ENCODE measurements at places on chromosomes 5 and 9.

GRCh38 chr5:113748403-113748802, 234.9 kb downstream of the YTHDC2 start:
- no peak for DNase-seq

DNA sequence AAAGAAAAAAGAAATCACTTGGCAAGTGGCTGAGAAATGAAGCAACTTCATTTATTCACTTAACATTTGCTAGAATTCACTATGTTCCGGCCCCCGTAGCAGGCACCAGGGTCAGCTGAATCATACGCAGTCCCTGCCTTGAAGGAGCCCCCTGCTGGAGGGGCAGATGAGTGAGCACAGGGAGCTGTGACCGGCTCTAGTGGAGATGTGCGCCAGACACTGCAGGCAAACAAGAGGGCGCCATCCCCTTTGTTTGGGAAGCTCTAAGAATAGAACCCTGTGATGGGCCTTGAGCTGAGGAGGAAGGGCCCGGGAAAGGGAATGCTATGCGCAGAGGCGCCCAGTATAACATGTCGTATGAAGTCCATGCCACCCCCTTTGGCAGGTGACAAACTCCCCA, 20.2 kb upstream of the RPL26L1 start:
- DNase-seq, result no peak

- no peak for DNase-seq
Observed at GRCh38 chr5:123365156-123365555, 58.0 kb downstream of the CEP120 start.

- DNase-seq, result no peak
Observed at GRCh38 chr5:158755986-158756385, 343.7 kb downstream of the EBF1 start.

DNA sequence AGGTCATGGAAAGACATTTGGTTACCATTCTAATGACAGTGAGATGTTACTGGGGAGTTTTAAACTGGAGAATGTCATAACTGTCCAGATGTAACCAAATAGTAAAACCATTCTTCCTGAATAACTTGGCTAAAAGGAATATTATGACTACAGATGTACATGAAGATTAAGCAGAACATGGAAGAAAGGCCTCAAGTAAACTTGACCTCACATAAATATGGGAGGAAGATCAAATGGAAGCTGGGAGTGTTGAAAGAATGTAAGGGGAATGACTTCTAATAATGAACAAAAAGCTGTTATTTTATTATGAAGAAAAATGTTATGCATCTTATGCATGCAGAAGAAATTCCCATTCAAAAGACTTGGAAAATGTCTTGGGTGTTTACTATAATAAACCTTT, 107.7 kb upstream of the CDKN2B start:
- DNase-seq, result no peak

DNA sequence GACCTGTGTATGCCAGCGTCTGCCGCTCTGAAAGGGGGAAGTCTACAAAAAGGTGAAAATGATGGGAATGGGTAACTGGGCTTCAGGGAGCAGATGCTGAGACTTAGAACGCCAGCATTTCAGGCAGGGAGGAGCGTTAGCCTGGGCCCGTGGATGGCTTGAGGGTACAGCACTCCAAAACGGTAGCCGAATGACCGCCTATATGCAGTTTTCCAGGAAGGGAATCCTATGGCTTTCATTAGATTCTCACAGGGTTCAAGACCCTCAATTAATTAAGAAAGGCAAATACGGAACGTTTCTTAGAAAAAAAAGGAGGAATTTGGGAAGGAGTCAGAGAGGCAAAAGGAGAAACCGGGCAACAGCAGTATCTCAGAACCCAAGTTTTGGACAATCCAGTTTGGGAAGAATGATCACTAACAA, 639 bp downstream of the AMACR start:
- no peak for DNase-seq

- DNase-seq, result no peak
Observed at GRCh38 chr5:27855491-27855890, 817.1 kb upstream of the CDH9 start.

GRCh38 chr5:35303152-35303551, 72.9 kb upstream of the PRLR start:
- no peak for DNase-seq

DNA sequence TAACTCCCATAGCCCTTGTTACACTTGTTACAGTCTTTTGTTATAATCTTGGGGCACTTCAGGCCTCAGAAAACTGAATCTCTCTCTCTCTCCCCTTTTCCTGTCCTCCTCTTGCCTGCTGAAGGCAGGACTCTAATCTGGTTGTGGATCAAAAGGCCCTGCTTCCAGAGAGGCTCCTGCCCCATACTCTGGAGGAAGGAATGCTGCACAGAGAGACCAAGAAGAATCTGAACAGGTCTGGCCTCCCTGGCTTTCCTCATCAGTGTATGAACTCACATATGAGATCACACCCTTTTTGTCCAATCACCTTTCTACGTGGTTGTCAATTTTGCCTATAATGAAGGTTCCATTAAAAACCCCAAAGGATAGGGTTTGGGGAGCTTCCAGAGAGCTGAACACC, 26.2 kb upstream of the LVRN start:
- no peak for DNase-seq

- no peak for DNase-seq
Observed at GRCh38 chr5:56012281-56012963, 17.7 kb upstream of the IL6ST start.

- no peak for DNase-seq
Observed at GRCh38 chr9:117682955-117683710, 21.1 kb upstream of the TLR4 start.

- DNase-seq, result no peak
Observed at GRCh38 chr5:179271821-179272325, 73.4 kb downstream of the ADAMTS2 start.

GRCh38 chr5:90022002-90022710, 387.4 kb downstream of the CETN3 start:
- DNase-seq, result no peak

DNA sequence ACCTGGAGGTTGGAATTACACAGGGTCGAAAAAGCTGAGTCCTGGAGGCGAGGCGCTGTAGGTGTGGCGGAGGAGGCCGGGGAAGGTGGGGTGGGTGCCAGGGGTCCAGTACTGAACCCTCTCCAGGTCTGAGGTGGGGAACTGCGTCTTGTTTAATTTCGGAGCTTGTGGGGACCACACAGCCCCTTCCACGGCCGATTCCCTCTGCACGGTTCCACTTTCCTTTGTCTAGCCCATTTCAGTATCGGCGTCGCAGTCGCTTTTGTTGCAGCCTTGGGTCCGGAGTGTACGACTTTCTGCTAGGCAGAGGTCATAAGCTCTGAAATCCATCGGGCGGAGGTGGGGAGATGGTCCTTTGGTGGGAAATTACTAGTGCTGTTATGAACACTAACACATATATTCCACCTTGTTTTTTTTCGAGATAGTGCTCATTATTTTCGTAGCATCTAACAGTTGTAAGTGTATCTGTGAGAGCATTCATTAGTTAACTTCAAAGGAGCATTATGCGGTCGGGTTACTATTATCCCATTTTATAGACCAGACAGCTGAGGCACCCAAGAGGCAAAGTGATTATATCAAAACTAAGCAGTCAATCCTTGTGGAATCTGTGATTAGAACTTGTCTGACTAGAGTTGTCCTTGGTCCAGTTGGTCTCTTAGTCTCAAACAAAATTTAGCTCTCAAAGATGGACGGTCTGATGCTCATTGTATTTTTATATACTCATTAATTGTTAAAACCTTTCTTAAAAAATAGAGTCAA, 737 bp downstream of the RNF180 start:
- no peak for DNase-seq

- DNase-seq, result no peak
Observed at GRCh38 chr9:113712053-113712452, 164.1 kb upstream of the ZNF618 start.

- DNase-seq, result no peak
Observed at GRCh38 chr5:28313321-28313951, 1275.0 kb upstream of the CDH9 start.

GRCh38 chr5:60522292-60522905, 177.6 kb downstream of the DEPDC1B start:
- no peak for DNase-seq

- no peak for DNase-seq
Observed at GRCh38 chr5:912280-913091, 19.8 kb downstream of the TRIP13 start.

DNA sequence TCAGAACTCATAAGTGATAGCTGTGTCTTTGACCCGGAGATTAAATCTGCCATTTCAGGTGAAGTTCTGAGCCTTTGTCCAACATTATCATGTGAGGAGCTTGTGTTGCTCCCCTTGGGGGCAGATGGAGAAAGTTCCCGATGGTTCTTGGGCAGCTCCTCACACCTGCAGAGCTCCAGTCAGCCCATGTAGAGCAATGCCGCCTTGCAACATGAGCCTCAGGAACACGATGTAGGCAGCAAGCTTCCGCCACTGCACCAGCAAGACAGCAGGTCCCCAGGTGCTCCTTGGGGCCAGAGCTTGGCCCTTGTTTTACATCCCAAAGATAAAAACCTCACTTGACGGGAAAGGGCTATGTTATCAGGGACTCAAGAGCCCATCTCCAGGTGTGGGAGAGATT, 292.7 kb downstream of the IRX1 start:
- DNase-seq, result no peak

DNA sequence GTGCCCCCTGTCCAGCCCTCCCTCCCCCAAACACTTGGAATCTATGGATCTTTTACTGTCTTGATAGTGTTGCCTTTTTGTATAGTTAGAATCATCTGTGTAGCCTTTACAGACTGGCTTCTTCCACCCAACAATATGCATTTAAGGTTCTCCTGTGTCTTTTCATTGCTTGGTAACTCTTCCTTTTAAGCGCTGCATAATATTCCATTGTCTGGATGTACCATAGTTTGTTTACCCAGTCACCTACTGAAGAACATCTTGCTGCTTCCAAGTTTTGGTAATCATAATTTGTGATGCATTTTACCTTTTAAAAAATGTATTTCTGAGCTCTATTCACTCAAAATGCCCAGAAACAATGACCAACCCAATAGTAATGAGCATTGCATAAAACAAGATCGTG, 17.7 kb upstream of the LMX1B start:
- no peak for DNase-seq

Measured in foreskin melanocyte (primary cell).